ENCODE measurements at places on chromosomes 1 and 21. TPM values are rescaled to one million over a fixed set of nuclear protein-coding genes. Genes with fewer than 3 reads are reported as not detected.

Gene CTSS
- 37.9 TPM for total RNA-seq

Gene PPIAL4G
- 0.17 TPM for total RNA-seq

Gene OXCT2
- total RNA-seq, result 3.0 TPM

Gene S100A2
- total RNA-seq, result 2.6 TPM

Data from thyroid gland (tissue), 4 donors.